Fibroblast of the conjunctiva (primary cell): ENCODE measurements at places on chromosomes 2 and 18.

- DNase-seq, result no peak
Observed at GRCh38 chr2:154670083-154670482, 28.4 kb upstream of the KCNJ3 start.

- DNase-seq, result no peak
Observed at GRCh38 chr18:35689728-35690127, 108.2 kb downstream of the GALNT1 start.

DNA sequence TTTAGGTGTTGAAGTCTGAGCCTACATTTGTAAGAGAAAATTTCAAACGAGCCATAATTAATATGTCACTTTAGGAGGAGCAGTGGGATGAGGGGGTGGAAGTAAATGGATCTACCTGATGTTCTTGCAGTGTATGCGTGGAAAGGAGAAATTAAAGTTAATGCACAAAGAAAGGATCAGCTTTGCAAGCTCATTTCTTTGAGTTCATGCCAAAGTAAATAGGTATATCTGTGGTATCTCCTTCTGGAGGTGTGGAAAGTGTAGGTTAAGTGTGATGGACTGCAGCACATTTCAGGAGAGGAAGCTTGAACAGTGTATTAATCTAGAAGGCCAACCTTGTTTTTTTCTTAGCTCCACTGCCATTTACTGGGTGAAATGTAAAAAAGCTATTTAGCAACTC lies 307.5 kb upstream of the ZEB2 start:
- DNase-seq, result no peak

- DNase-seq, result no peak
Observed at GRCh38 chr2:9634133-9634532, 3.3 kb upstream of the YWHAQ start.
